B cell (primary cell): ENCODE measurements at places on chromosomes 11 and 22. TPM values are rescaled to one million over a fixed set of nuclear protein-coding genes. Genes with fewer than 3 reads are reported as not detected.

GRCh38 chr11:130999992-131000770 is 83.9 kb upstream of the SNX19 start:
- H3K27ac ChIP-seq = no peak overlapping the region
- H3K4me1 ChIP-seq = no peaks in the 10 kb centered on the region
- no peaks in the 10 kb centered on the region for H3K27me3 ChIP-seq
- no peak overlapping the region for H3K4me3 ChIP-seq

DNA sequence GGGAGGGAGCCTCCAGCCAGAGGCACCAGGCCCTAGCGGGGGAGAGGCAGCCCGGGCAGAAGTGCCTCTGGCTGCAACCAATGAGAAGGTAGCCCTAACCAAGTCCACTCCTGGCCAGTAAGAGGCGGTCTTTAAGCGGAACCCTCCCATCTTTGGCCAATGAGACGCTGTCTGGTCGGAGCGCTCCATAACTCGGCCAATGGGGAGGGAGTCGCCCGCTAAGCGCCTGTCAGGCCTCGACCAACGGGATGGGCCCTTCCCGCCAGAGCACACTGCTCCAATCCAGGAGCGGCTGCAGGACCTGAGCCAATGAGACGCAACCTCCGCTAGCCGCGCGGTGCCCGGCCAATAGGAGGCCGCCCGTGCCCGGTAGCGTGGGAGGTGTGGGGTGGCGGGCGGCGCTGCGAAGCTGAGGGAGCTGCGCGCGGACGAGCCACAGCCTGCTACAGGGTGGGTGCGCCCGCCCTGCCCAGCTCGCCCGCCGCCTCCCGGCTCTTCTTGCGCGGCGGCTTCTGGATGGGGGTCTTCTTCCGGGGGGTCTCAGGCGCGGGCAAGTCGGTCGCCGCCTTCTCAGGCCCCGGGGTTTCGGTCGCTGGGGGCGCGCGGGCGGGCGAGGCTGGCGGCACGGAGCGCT is 12.6 kb downstream of the SCARF2 start:
- H3K27ac ChIP-seq = no peak overlapping the region
- no peaks in the 10 kb centered on the region for H3K36me3 ChIP-seq
- DNase-seq = no peak

OR5A2 gene
- total RNA-seq = not detected in 2 replicates

DNA sequence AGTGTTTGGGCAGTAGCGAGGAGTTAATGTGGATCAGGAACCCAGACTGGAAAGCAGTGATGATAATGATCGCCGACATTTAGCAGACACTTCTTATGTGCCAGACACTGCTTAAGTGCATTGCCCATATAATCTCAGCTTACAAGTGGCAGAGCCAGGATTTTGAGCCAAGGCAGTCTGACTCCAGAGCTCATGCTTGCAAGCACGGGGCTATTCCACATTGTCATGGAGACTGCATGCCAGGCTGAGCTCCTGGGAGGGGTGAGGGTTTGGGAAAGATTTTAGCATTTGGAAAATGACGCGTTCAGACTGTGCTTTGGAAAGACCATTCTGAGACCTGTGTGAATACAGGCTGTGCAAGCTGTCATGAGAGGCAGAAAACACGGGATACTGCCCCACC is 302.7 kb downstream of the DDX10 start:
- no peak for DNase-seq
- no peaks in the 10 kb centered on the region for H3K27me3 ChIP-seq
- H3K36me3 ChIP-seq = no peaks in the 10 kb centered on the region
- H3K4me1 ChIP-seq = no peaks in the 10 kb centered on the region
- H3K27ac ChIP-seq = no peak overlapping the region

GRCh38 chr11:36312611-36313472 is 16.8 kb downstream of the PRR5L start:
- no peak overlapping the region for H3K27ac ChIP-seq
- H3K36me3 ChIP-seq = no peaks in the 10 kb centered on the region
- no peaks in the 10 kb centered on the region for H3K4me1 ChIP-seq

GRCh38 chr22:31091106-31091975 is 10.2 kb downstream of the SMTN start:
- no peak for DNase-seq
- no peak overlapping the region for H3K27ac ChIP-seq
- peaks cover 27% of the 10 kb centered on the region for H3K4me1 ChIP-seq
- no peak overlapping the region for H3K4me3 ChIP-seq

ANKRD42 gene
- 13.3 and 14.5 TPM in 2 replicates for total RNA-seq

GRCh38 chr11:33320814-33321330 is 63.7 kb downstream of the HIPK3 start:
- H3K27ac ChIP-seq = no peak overlapping the region
- no peaks in the 10 kb centered on the region for H3K27me3 ChIP-seq
- no peak overlapping the region for H3K4me3 ChIP-seq
- DNase-seq = no peak
- H3K36me3 ChIP-seq = no peaks in the 10 kb centered on the region

- H3K36me3 ChIP-seq = no peaks in the 10 kb centered on the region
- no peak for DNase-seq
- no peak overlapping the region for H3K4me3 ChIP-seq
- no peaks in the 10 kb centered on the region for H3K4me1 ChIP-seq
- H3K27me3 ChIP-seq = no peaks in the 10 kb centered on the region
Measured at GRCh38 chr11:24896118-24896835, 399.4 kb downstream of the LUZP2 start.

DNA sequence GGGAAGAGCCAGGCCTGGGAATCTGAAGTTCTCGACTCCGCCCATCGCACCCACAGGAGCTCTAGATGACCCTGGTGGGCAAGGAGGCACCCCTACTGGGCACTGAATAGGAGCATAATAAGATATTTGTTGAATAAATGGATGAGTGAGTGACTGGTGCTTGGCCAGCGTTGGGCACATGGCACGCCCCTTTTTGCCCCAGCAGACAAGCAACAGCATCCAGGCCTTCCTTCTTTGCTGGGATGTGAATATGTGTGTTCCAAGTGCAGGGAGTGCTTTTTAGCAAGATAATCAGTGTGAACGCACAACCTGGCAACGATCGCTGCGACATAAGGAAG is 443 bp upstream of the CELF1 start:
- no peaks in the 10 kb centered on the region for H3K36me3 ChIP-seq
- no peaks in the 10 kb centered on the region for H3K27me3 ChIP-seq
- peak overlapping the region; percentile 88 for H3K27ac ChIP-seq

DNA sequence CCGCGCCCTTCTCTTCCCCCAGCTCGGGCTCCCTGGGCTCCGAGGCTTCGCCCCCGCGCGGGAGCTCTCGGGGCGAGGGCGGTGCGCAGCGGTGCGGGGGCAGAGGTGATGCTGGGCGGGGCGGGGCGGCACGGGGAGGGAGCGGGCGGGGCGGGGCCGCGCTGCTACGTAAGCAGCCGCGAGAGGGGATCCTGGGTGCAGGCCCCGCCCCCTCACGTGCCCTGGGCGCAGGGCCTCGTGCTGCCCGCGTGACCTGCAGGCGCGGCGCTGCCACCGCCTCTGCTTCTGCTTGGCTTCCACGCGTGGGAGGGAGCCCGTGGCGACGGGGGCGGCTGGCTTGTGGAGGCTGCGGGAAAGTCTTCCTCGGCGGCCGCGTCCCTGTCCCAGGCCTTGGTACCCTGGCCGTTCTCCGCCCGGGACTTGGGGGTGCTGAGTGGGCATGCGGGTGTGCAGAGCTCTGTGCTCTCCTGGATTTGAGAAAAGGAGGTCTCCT is 132.6 kb upstream of the HSD17B12 start:
- no peaks in the 10 kb centered on the region for H3K36me3 ChIP-seq
- H3K27ac ChIP-seq = no peak overlapping the region
- no peak for DNase-seq
- no peaks in the 10 kb centered on the region for H3K4me1 ChIP-seq
- H3K27me3 ChIP-seq = no peaks in the 10 kb centered on the region

GRCh38 chr22:46071451-46072109 is 78.7 kb upstream of the PPARA start:
- H3K4me1 ChIP-seq = peaks cover 29% of the 10 kb centered on the region
- H3K36me3 ChIP-seq = no peaks in the 10 kb centered on the region
- H3K4me3 ChIP-seq = peak overlapping the region; percentile 65
- no peaks in the 10 kb centered on the region for H3K27me3 ChIP-seq

NCF4 gene
- 117 and 118 TPM in 2 replicates for total RNA-seq

DNA sequence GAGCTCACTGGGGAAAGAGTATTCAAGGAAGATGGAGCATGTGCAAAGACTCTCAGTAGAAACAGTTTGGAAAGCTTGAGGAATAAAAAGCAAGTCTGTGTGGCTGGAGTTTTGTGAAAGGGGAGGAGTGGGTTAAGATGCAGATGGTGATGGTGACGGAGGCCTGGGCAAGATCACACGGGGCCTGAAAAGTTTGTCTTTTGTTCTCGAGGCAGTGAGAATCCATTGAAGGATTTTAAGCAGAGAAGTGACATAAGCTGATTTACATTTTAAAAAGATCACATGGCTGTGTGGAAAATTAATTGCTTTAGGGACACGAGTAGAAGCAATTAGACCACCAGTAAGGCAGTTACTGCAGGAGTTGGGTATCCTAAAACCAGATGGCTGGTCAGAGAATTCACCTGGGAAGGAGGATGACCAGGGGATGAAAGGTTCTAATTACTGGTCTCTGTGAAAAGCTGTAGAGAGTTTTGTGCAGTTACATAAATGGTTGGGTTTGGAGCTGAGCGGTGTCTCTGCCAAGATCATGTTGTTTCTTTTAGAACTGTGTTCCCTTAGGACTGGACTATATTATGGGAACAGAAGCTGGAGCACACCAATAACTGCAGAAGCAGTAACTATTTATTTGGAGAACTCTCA is 7.1 kb downstream of the RRP8 start:
- peaks cover 63% of the 10 kb centered on the region for H3K36me3 ChIP-seq
- DNase-seq = no peak
- H3K4me1 ChIP-seq = no peaks in the 10 kb centered on the region
- no peaks in the 10 kb centered on the region for H3K27me3 ChIP-seq
- H3K4me3 ChIP-seq = no peak overlapping the region
- H3K27ac ChIP-seq = no peak overlapping the region

GRCh38 chr11:58927393-58928106 is 11.7 kb upstream of the GLYATL1 start:
- peaks cover 20% of the 10 kb centered on the region for H3K4me1 ChIP-seq
- H3K27me3 ChIP-seq = peaks cover 11% of the 10 kb centered on the region
- DNase-seq = peak; percentile 36
- no peak overlapping the region for H3K4me3 ChIP-seq

GRCh38 chr11:122584670-122585069 is 70.9 kb upstream of the UBASH3B start:
- H3K27me3 ChIP-seq = no peaks in the 10 kb centered on the region
- peaks cover 9% of the 10 kb centered on the region for H3K4me1 ChIP-seq
- H3K27ac ChIP-seq = no peak overlapping the region
- no peaks in the 10 kb centered on the region for H3K36me3 ChIP-seq

- H3K27me3 ChIP-seq = no peaks in the 10 kb centered on the region
- H3K36me3 ChIP-seq = no peaks in the 10 kb centered on the region
- H3K4me3 ChIP-seq = no peak overlapping the region
- no peaks in the 10 kb centered on the region for H3K4me1 ChIP-seq
- no peak overlapping the region for H3K27ac ChIP-seq
- DNase-seq = no peak
Measured at GRCh38 chr11:1906181-1906580, 13.3 kb upstream of the TNNT3 start.

NEFH gene
- total RNA-seq = 0.10 and 0.19 TPM in 2 replicates

GRCh38 chr22:36021606-36022153 is 6.9 kb downstream of the RBFOX2 start:
- no peak overlapping the region for H3K27ac ChIP-seq
- no peaks in the 10 kb centered on the region for H3K36me3 ChIP-seq
- no peaks in the 10 kb centered on the region for H3K27me3 ChIP-seq
- no peak overlapping the region for H3K4me3 ChIP-seq
- no peak for DNase-seq
